HepG2 (cell line): ENCODE measurements at places on chromosomes 1 and 21. TPM values are rescaled to one million over a fixed set of nuclear protein-coding genes. Genes with fewer than 3 reads are reported as not detected.
A peak's percentile ranks its signal among the peaks of the same experiment; 100 is the strongest.

DNA sequence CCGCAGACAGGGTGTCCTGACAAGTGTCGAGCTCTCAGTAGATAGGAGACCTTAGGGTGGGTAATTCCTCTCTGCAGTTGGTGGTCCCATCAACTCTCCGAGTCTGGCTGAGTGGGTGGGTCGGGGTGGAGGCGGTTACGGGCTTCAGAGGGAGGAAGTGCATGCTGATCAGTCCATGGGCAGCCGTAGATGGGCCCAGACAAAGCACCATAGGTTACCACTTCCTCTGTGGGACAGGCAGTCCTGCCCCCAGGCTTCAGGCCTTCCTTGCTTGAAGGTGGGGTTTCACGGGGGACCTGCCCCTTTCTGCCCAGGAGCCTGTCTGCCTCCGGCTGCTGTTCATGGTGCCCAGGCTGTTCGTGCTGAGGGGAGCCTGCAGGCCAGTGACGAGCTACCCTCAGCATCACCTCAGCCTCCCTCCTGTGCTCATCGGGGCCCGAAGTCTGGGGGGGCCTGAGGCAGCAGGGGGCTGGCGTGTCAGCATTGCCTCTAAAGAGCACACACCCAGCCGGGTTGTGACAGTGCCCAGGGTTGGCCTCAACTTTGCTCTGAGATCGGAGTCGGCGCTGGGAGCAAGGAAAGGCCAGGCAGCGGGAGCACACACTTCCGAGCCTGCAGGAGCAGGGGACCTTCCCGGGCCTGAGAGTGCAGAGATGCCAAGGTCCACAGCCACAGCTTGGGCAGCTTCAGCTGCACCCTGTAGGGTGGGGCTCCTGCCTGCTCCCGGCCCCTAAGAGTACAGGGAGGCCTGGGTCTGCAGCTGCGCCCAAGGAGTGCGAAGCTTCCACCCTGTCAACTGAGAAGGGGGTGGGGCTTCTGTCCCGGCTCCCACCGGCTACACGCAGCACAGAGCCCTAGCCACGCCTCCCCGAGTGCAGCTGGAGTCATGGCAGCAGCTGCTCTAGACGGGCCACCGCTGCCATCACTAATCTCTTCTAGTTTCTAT lies 225.4 kb upstream of the NRIP1 start:
- H3K36me3 ChIP-seq: no peaks in the 10 kb centered on the region
- DNase-seq: peak; percentile 22
- H3K4me3 ChIP-seq: no peak overlapping the region
- H3K27ac ChIP-seq: no peak overlapping the region
- H3K4me1 ChIP-seq: peaks cover 37% of the 10 kb centered on the region

Gene CSF1
- 1.9 and 4.6 TPM in 2 replicates for total RNA-seq

Gene ADAMTS5
- total RNA-seq: not detected in 2 replicates

DNA sequence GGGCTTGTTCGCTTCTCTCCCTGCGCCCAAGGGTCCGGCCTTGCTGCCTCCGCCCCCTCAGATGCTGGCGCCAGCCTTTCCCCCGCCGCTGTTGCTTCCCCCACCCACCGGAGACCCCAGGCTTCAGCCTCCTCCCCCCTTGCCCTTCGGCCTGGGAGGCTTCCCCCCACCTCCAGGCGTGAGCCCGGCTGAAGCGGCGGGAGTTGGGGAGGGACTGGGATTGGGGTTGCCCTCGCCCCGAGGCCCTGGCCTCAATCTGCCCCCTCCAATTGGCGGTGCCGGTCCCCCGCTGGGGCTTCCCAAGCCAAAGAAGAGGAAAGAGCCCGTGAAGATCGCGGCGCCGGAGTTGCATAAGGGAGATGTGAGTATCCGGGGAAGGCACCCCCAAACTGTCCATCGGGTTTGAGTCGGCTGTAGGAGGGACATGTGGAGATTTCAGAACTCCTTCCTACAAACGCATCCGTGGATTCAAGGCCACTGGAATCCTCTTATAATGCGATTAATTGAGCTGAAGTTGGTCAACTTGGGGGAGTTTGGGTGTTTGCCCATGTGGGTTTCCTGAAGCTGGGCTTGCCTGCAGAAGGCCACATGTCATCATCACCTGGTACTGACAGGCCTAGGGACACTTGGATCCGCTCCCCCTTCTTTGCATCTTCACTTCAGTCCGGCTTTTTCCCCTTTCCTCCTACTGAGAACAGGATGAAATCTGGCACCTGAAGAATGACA lies 707 bp downstream of the PRCC start:
- H3K27me3 ChIP-seq: no peaks in the 10 kb centered on the region
- H3K27ac ChIP-seq: peak overlapping the region; percentile 84
- peaks cover 57% of the 10 kb centered on the region for H3K4me1 ChIP-seq
- H3K4me3 ChIP-seq: peak overlapping the region; percentile 100
- H3K36me3 ChIP-seq: peaks cover 25% of the 10 kb centered on the region; the same call in 1 of the 3 replicates
